ENCODE measurements at places on chromosomes 2 and 18.

DNA sequence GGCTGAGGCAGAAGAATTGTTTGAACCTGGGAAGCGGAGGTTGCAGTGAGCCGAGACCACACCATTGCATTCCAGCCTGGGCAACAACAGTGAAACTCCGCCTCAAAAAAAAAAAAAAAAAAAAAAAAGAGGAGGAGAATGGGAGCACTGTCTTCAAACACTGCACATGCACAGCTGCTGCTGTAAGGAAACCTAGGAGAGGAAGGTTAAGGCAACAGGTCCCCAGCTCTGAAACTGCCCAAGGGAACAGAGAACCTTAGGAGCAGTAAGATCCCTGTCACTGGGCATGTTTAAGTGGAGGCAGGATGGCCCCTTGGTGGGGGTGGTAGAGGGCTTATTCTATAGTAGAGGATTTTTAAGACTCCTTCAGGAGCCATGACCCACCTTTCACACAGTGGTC is 111.2 kb downstream of the CLIP4 start:
- DNase-seq, result no peak

DNA sequence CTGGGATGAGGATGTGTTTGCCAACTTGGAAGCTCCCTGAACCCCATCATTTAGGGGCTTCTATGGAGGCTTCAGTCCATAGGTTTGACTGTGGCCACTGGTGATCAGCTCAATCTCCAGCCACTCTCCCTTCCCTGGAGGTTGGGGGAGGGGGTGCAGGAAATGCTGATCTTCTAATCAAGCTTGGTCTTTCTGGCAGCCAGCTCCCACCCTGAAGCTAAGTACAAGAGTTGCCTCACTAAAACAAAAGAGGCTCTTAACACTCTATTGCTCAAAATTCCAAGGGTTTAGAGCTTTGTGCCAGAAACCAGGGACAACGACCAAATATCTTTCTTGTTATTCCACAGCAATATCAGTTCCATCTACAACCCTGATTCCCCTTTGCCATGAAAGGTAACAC is 19.4 kb upstream of the MPPE1 start:
- no peak for DNase-seq

DNA sequence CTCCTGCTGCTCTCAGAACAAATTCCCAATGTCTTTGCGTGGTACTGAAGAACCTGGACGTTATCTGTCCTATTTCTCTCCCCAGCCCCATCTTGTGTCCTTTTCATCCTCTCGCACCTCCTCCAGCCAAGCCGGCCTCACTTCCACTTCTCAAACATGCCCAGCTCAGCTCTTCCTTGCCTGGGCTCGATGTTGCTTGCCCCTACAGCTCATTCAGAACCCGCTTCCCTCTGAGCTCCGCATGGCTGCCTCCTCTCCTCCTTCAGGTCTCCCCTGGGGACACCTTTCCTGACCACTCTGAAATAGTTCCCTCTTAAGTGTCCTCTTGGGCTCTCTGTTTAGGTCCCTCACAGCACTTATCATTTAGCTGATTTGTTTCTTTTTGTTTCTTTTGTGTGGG is 6.7 kb upstream of the SMARCAL1 start:
- no peak for DNase-seq

GRCh38 chr2:67156796-67157195 is 240.3 kb upstream of the ETAA1 start:
- no peak for DNase-seq

DNA sequence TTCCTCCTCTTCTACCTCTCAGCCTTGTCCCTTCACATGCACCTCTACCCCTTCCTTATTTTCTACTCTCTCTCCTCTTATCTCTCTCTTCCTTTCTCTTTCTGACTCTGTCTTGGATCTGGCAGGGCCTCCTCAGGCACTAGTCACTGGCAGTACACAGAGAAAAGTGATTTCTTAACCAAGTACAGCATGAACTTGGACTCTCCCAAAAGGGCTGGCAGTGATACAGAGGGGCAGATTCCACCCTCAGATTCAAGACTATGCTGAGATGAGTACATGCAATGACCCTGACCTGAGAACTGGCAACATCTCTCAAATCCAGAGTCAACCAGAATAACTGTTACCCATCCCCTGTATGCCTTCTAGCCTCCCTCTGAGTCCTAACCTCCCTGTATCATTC is 4.3 kb downstream of the AOX1 start:
- no peak for DNase-seq

- no peak for DNase-seq
Measured at GRCh38 chr18:74492259-74492658, 3.9 kb upstream of the CNDP2 start.

- DNase-seq, result no peak
Measured at GRCh38 chr18:58394602-58395425, 234.1 kb downstream of the ALPK2 start.

GRCh38 chr2:137952586-137953129 is 11.6 kb upstream of the HNMT start:
- no peak for DNase-seq

DNA sequence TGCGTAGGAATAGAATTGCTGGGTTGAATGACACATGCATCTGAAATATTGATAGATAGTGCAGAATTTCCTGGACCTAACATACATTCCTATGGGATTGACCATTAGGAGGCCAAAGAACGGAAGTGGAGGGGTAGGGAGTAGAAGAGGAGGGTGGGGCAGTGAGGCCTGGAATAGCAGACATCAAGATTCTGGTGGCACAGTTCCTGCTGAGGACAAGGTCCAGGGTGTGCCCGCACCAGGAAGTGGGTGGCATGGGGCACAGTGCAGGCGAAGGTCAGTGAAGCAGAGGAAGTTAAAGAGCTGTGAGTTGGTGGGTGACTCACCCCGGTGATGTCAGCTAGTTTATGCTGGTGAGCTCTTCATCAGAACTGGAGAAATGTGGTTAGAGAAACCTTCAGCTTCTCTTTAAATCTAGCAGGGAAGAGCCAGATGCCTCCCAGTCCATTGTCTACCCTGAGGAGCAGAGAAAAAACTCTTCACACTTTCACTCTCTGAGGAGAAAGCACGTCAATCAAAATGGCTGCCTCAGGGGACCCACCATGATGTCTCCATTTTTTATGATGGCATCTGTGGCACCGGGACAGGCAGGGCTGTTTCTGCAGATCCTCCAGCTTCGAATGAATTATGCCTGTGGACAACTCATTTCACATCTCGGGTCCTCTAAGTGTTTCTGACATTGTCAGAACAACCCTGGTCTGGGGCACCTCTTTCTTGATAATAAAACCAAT is 55.9 kb upstream of the CTLA4 start:
- DNase-seq, result peak; percentile 14

GRCh38 chr18:23416298-23416697 is 36.8 kb upstream of the RIOK3 start:
- no peak for DNase-seq

GRCh38 chr2:38750011-38750890 is 910 bp downstream of the SRSF7 start:
- DNase-seq, result peak; percentile 29

GRCh38 chr2:63300835-63301234 is 250.2 kb downstream of the OTX1 start:
- no peak for DNase-seq

- DNase-seq, result no peak
Measured at GRCh38 chr2:218743068-218743467, 32.4 kb downstream of the TTLL4 start.

GRCh38 chr2:75552222-75552621 is 8.5 kb downstream of the EVA1A start:
- no peak for DNase-seq

DNA sequence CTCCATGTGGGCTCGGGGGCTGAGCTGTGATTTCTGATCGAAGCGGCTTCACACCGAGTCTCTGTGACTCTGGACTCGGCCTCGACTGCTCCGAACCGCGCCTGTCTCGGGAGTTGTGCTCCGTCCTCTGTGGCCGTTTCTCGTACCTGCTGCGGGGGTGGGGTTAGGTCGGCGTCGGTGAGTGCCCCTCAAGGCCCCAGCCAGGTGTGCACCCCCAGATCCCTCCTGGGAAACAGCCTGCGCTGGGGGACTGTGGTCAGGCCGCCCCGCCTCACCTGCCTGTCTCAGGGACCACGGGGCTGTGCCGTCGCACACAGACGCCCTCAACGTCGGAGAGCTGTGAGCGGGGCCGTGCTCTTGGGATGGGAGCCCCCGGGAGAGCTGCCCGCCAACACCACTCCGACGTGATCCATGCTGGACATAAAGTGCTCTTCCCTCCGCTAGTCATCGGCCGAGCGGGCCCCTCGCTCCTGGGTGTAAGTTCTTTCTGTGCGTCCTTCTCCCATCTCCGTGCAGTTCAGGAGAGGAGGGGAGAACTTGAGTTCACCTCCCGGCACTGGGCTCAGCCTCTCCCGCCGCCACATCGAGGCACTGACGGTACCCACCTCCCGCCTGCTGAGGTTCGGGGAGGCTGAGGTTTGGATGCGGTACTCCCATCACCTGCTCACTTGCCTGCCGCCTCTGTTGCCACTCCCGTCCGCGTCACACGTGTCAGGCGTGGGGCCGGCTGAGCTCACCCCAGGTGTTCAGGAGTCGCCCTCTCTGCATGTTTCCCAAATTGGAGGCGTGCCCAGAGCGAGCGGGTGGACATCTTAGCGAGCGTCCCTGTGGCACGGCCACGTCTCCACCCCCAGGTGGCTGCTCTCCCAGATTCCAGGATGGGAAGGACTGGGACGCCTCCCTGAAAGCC is 55.7 kb downstream of the CTDP1 start:
- no peak for DNase-seq

DNA sequence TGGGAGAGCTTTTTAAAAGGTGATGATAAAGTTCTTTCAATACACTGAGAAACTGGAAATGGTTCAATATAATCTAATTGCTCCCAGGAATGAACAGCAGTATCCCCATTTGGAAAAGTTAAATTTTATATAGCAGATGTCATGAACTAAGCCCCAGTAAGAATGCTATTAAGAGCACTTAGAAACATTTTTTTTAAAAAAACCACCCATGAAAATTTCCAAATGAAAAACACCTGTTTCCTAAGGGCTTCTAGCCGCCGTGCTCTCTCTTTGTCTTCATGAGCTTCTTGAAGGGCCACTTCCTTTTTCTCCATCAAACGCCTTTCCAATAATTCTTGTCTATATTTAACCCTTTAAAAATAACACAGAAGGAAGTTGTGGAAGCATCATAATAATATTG is 77.0 kb downstream of the UPP2 start:
- DNase-seq, result no peak

- DNase-seq, result no peak
Measured at GRCh38 chr18:24818441-24818840, 358.0 kb downstream of the HRH4 start.

DNA sequence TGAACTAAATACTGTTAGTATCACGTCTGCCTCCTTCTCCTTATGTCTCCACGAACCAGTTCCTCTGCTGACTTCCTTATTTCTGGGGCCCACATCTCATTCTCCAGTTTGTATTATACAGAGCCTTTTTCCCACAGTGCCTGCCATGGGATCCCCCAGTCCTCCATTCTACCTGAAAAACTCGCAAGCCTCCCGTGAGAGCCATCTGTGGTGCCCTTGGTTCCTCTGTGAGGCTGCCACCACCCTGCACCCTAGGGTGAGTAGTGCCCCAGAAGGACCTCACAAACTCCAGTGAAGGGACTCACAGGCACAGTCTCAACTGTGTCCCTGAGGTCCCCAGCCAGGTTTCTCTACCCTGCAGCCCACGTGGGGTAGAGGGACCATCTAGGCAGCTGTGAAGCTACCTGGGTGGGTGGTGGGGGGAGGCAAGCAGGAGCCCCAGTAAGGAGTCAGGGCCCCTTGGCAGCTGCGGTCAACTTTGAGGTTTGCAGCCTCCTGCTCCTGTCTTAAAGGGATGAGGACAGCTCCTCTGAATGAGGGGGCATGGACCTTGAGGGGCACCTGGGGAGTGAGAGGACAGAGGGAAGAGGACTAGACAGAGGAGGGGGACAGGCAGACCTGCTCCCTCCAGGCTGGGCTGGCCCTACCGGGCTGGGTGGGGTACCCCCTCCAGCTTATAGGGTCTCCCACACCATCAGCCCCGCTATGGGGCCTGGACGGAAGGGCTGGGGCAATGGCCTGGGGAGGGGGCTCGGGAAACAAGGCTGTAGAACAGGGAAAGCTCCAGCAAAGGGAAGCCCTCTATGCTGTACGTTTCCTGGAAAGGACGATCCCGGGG is 1.0 kb downstream of the PSTPIP2 start:
- DNase-seq, result no peak

GRCh38 chr2:95115418-95115817 is 6.2 kb downstream of the MRPS5 start:
- peak; percentile 34 for DNase-seq

DNA sequence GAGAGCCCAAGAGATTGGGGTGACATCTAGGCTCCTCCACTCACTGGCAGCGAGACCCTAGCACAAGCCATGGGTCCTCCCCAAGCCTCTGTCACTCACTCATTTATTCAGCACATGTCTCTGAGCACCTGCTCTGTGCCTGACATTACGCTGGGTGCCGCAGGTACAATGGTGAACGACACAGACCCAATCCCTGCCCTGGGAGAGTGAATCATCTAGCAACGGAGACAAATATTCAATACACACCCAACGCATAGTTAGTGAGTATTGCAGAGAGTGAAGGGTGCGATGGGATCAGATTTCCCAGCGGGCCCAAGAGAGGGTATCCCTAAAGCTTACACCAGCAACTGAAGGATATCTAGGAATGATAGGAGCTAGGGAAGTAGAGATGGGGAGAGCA is 45.5 kb downstream of the ZFP36L2 start:
- DNase-seq, result no peak

- DNase-seq, result no peak
Measured at GRCh38 chr2:54271843-54272627, 16.0 kb upstream of the TSPYL6 start.

GRCh38 chr18:9240270-9240669 is 94.3 kb upstream of the TWSG1 start:
- no peak for DNase-seq

- DNase-seq, result no peak
Measured at GRCh38 chr18:48227206-48227605, 182.0 kb downstream of the ZBTB7C start.

DNA sequence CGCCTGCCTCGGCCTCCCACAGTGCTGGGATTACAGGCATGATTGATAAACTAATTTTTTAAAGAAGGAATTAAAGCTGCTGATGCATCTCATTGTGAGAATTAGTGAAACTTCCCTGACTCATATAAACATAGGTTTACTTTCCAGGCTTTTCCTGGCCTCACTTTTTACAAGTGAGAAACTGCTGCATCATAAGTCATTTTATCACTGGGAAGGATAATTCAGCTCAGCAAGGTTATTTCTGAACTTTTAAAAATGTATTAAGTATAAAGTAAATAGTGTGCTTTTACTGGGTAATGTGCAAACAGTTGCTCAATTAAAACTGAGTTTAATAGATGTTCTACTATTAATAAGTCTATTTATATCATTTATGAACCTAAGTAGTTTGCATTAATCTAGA is 1130.3 kb upstream of the CDH2 start:
- DNase-seq, result no peak
